ENCODE measurements at places on chromosomes 1 and 21.

DNA sequence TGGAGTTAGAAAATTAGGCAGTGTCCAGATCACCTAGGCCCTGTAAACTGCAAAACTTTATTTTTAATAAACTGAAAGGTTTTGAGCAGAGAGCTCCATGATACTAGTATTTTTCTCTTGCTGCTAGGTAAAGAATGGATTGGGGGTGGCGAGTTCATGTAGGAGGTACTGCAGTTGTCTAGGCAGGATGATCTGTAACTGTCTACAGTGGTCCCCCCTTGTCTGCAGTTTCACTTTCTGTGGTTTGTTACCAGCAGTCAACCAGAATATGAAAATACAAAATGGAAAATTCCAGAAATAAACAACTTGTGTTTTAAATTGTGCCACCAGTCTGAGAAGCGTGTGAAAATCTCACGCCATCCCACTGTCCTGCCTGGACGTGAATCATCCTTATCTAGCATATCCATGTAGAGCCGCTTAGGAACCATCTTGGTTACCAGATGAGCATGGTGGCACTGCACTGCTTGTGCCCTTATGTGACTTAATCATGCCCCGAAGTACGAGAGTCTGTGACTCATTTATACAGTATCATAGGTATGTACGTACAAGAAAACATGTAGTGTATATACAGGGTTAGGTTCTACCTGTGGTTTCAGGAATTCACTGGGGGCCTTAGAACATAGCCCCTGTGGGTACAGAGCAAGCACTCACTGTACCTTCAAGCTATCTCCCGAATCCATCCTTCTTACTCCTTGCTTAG, 94.2 kb downstream of the AHCTF1 start:
- DNase-seq, result no peak

DNA sequence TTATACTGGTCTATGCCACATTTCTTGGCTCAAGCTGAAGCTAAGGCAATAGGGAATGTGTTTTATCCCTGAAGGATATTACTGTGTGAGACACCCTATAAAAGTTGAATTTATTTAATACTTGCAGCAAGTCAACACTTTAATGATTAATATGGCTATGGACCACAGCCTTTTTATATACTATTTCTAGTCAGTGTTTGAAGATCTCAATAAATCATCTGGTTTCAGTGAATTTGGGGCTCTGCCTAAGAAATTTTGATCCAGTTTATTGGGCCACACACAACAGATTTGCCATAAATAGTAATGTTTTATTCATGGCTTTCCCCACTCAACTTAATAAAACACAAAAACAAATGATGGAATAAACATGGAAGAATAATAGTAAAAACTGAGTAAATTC, 698.3 kb downstream of the ADGRL2 start:
- no peak for DNase-seq

- no peak for DNase-seq
Measured at GRCh38 chr1:181120924-181121323, 32.4 kb downstream of the IER5 start.

- DNase-seq, result no peak
Measured at GRCh38 chr1:58157256-58157655, 389.3 kb downstream of the OMA1 start.

DNA sequence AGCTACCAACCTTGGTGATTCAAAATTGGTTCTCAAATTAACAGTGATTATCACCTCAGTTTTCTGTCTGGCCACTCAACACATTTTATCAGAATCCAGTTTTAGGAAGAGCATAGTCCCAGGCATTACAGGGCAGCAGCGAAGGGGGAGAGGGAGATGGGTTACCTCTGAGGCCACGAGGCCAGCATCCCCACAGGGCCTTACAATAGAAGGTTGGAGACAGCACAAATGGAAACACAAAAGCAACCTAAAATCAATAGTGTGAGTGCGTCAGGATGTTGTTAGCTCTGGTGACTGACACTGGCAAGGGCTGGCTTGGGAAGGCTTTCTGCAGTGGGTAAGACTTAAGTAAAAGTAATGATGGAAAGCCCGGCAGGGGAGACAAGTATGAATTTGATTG, 79.5 kb downstream of the JAK1 start:
- DNase-seq, result no peak

- DNase-seq, result no peak
Measured at GRCh38 chr1:203287109-203287893, 18.0 kb upstream of the BTG2 start.

GRCh38 chr1:19393046-19393445, 80.9 kb downstream of the SLC66A1 start:
- no peak for DNase-seq

- DNase-seq, result peak; percentile 46
Measured at GRCh38 chr1:41919764-41920397, 1.2 kb upstream of the HIVEP3 start.

DNA sequence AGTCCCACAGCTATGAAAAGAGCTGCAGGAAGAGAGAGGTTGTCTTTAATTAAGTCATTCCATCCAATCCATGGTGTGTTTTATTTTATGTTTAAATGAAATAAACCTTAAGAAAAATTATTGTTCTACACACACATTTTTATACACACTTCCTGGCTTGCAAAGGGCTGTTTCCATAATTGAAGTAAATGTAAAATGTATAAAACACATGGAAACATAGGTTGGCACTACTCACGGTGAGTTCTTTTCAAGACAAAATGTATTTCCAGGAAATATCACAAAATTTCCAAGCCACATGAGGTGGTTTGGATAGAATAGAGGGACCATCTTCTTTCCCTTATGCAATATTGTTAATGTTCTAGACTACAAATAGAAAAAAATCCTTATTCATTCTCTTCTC, 426.8 kb upstream of the USP24 start:
- DNase-seq, result no peak

GRCh38 chr1:206757524-206758266, 12.9 kb upstream of the IL19 start:
- no peak for DNase-seq

DNA sequence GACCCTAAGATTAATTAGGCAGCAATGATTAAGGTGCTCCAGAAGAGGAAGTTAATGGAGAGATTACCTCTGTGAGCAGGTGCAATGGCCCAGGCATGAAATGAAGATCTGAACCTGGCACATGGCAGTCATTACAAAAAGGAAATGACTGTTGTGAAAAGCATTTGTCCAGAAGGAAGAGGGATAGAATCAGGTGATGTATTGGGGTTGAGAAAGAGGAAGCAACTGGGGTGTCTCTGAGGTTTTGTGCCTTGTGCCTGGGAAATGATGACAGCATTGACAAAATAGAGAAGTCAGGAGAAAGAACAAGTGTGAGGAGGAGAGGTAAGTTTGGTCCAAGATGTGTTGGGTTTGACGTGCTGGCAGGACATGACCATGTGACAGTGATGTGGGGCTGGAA, 5.6 kb downstream of the CRCT1 start:
- no peak for DNase-seq

GRCh38 chr1:175005085-175005783, 5.5 kb downstream of the CACYBP start:
- no peak for DNase-seq

DNA sequence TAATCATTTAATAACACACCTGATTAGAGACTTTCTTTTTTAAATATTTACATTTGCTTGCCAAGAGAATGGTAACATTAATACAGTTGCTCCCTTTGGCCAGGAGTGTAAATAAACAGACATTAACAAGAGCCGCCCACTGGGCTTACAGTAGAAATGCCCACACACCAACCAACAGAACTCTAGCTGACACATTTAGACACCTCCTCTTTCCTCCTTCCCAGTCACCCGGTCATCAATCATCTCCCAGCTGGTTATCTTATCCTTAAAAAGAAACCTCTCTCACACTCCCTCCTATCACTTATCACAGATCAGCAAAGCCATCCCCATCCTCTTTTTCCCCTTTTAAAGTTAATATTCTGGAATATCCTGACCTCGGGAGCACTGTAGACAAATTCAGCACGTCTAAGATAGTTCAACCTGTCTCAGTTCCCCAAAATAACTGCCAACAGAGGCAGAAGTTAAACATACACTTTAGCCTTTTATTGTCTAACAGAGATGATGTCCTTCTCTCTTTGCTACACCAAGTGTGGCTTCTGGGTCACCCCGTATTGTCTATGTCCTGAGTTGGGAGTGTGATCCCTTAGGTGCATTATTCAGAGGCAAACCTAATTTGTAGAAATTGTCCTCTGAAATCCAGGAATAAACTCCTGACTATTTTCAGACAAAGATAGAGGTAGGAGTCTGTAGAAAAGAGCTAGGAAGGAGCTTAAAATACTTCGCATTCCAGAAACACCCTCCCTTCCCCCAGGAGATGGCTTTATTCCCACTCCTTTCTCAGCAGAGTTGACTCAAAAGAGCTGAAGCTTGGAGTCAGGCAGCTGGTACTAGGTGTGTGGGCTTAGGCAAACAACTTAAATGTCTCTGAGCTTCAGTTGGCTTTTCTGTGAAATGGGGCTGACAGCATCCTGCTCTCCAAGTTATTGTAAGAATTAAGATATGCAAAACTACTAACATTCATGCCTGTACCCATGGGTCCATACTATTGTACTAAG, 8.8 kb downstream of the MYCL start:
- no peak for DNase-seq

DNA sequence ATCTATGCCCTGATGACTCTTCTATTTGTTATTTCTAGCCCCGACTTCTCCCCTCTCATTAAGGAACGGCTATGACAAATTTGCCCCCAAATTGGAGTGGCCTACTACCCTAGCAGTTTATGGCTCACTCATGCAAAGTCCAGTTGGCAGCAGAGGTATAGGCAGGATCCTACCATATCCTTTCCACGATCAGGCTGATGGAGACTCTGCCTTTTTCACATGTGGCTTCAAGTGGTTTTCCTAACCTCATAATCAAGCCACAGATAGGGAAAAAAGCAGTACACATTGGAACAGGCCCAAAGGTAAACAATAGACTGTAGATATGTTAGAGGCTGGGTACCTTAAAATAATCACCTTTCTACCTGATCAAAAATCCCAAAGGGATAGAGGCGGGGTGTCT, 292.5 kb downstream of the NCAM2 start:
- DNase-seq, result no peak

GRCh38 chr1:67700220-67700619, 15.2 kb downstream of the GADD45A start:
- DNase-seq, result no peak

GRCh38 chr1:70790232-70790923, 257.2 kb downstream of the PTGER3 start:
- DNase-seq, result no peak

DNA sequence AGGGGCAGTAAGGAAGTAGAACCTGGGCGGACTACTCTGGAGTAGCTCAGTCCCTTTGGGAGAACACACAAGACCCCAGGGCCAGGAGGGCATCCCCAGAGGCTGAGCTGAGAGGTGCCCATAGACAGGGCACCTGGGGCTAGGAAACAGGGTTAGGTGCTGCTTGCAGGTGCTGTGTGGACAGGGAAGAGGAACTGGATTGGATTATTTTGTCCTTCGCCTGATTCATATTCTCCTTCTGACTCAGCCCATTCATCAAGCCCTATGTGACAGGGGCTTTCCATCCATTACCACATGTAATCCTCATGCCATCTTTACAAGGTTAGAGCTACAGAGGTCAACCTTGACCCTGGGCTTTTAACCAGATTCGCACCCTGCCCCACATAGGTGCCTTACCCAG, 183.9 kb downstream of the C1orf94 start:
- no peak for DNase-seq

DNA sequence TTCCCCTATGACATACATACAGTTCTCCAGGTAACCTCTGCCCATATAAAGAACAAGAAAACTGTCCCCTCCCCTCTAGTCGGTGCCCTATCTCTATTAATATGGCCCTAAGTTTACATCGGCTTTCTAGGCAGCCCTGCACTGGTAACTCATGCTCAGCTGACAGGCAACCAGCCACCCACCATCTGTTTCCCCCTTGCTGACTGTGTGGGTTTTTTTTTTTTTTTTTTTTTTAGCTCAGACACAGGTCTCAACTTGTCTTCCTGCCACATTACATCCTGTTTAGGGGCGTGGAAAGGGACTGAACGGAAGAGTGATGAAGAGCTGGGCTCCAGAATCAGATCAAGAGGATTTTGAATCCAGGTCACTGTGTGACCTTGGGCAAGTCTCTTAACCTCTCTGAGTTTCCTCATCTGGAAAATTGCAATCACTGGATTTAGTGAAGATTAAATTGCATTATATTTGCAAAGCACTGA, 14.0 kb downstream of the LAPTM5 start:
- DNase-seq, result no peak

DNA sequence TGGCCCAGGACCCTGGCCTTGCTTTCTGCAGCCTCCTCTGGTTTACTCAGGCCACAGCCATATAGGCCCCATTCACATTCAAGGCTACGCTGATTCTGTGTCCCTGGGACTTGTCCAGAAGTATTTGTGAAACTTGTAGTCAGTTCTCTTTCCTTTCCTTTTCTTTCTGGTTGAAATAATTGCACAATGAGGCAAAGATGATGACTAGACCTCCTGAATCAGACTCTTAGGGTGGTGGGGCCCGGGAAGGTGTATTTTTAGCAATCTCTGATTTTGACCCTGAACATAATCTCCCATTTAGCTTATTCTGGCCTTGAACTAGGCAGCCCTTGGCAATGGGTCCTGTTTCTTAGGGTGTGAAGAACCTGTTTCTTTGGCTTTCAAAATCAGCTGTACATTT, 39.9 kb downstream of the STUM start:
- no peak for DNase-seq

- DNase-seq, result no peak
Measured at GRCh38 chr1:179251675-179252074, 22.2 kb upstream of the ABL2 start.

DNA sequence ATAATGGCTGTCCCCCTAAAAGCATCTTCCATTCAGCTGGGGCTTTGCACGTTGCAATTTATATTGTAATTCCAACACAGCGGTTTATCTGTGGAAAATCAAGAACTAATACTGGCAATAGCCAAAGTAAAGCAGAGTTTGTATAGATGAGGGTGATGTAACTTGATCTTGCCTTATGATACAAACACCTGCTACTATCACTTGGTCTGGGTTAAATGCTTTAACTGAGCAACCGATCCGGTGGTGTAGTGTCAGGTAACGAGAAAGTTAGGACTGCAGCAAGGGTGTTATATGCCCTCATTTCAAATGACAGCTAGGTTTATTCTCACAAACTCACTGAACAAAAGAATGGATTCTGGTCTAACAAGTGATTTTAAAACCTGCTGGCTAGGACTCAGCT, 47.3 kb upstream of the PLPPR4 start:
- DNase-seq, result no peak

DNA sequence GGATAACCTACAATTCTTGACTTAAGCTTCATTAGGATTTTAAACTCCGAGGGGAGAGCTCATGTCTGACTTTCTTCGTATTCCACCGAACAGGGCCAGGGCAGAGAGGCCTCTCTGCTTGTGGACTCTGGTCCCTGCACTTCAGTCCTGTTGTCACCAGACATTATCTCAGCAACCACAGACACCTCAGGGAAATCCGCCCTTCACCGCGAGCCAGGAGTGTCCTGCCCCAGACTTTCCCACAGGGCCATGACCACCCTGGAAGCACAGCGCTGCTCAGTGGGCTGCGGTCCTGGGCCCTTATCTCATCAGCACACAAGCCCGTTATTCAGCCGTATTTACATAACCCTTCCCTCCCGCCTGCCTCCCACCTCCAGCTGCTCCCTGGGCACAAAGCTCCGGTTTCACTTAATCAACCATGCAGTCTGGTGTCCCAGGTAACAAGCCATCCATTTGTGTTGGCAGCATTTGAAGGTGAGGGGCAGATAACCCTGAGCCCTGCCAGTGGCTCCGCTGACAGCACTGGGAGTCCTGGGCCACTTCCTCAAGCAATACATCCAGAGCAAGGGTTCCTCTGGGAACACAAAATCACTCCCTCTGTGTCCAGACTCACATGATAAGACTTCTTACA, 122.8 kb upstream of the RAB4A start:
- DNase-seq, result no peak

GRCh38 chr1:27203946-27204345, 30.5 kb upstream of the WDTC1 start:
- DNase-seq, result no peak
